ENCODE measurements at places on chromosomes 3 and 15.
A peak's percentile ranks its signal among the peaks of the same experiment; 100 is the strongest.

GRCh38 chr3:63869940-63870614 lies 6.4 kb downstream of the ATXN7 start:
- peak; percentile 20 for DNase-seq

DNA sequence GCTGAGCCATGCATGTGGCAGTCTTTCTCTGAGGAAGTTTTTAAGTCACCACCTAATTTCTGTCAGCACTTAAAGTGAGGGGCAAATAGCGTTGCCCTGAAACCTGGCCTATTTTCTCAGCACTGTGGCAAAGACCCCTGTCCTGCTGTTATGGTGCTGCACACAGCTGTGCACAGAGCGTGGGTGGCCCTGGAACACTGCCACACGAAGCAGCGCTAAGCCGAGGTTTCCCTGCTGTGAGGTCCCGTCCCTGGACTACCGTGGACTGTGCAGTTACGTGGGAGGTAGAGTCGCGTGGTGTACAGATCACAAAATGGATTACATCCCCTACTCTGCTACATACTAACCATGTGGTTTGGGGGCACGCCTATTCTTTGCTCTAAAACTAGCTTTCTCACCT lies 101.6 kb upstream of the NR2E3 start:
- no peak for DNase-seq

- peak; percentile 57 for DNase-seq
These were observed 27.0 kb upstream of the MUC4 start for GRCh38 chr3:195838714-195839113.

DNA sequence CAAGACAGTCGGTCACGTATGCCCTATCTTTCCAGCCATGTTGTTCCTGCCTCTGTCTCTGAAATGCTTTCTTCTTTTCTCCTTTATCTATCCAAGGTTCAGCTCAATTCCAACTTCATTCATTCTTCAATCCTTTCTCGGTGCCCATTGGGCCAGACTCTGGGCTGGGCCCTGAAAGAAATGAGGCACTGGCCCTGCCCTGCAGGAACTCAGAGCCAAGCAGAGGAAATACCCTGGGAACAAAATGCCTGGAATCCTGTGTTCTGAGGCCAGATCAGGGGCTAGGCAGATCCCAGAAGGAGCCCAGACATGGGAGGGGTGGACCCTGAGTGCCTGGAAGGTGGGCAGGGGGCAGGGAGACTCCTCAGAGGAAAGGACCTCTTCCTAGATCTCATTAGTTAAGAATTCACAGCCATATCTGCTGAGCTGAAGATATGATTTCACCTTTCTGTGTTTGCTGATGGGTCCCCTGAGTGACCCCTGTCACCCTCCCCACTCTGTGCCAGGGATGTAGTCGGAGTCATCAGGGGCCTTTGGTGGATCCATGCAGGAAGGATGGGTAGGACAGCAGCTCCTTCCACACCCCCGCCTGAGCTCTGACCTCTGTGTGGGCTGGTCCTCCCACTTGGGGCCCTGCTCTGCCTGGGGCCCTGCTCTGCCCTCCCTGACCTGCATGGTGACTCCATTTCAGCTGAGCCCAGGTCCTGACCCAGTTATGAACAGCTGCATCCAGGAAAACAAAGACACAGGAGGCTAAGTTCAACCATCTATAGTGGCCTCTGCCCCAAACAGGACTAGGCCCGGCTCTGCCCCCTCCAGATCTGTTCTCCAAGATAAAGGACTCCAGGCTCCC lies 5.3 kb upstream of the DAPK2 start:
- no peak for DNase-seq

DNA sequence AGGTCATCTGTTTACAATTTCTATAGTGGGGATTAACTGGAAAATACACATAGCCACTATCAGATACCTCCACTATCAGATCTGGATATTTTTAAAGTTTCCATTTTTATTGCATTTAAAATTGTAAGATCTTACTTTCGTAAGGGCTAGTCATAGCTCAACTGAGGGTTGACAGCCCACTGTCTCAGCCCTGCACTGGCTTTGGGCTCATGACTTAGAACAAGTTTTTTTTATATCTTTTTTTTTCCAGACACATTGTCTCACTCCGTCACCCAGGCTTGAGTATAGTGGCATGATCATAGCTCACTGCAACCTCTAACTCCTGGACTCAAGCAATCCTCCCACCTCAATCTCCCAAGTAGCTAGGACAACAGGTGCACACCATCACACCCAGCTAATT lies 48.8 kb upstream of the DNAJC13 start:
- DNase-seq = no peak

DNA sequence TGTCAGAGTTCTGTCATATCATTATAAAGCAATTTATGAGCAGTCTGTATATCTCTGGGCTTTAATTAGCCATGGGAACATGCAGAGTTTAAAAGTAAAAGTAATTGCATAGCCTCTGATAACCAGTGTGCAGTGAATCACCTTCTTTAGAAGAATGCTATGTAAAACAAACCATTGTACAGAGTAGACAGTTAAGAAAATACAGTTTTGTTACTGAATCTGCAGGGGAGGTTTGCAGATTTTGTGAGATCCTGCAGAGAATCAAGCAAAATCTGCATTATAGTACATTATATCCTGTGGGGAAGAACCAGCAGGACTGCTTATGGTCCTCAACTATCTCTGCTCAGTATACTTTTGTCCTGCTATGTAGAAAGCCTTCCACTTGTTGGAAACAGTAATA lies 396.2 kb upstream of the NAALADL2 start:
- DNase-seq = peak; percentile 62

DNA sequence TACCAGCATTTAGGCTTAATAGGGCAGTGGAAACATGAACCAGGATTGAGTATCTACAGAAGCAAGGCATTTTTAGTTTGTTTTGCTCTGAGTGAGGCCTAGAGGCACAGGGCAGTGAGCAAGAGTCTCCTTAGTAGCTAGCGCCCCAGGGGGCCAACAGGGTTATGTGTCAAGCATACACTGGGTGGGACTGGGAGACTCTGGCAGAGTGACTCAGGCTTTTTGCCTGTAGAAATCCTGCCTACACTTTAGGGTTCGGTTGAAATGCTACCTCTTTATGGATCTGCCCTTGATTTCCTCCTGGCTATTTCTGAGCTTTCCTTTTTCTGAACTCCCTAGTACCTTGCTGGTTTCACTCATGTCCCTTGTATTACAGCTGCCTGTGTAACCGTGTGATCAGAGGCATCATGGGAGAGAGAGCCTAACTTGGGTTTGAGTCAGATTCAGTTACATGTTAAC lies 72.2 kb downstream of the TOP2B start:
- DNase-seq = peak; percentile 71

DNA sequence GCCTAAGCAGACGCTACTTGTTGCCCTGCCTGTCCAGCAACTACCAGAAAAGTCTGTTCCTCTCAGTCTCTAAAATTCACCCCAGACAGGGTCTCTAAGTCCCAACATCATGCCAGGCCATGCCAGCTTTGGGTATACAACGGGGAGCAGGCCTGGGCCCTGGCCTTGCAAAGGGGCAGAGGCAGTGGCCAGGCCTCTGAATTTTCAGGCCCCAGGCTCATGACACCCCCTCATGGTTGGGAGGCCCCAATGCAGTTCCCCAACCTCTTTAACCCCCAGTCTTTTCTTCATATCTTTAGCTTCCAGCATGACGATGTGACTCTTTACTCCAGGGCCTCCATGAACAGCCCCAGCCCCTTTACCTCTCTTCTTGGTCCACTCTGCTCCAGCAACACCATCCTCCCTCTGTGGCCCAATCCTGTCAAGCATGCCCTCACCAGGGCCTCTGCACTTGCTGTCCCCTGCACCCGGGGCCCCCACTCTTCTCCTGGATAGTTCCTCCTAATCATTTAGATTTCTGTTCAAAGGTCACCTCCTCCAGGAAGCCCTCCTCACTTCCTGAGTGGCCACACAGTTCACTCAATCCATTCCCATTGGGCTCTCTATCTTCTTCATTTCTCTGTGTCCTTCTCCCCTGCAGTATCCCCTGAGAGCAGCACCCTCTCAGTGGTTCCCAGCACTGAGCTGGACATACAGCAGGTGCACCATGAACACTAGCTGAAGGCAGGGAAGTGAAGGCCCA lies 4.8 kb downstream of the IQSEC1 start:
- DNase-seq = no peak

DNA sequence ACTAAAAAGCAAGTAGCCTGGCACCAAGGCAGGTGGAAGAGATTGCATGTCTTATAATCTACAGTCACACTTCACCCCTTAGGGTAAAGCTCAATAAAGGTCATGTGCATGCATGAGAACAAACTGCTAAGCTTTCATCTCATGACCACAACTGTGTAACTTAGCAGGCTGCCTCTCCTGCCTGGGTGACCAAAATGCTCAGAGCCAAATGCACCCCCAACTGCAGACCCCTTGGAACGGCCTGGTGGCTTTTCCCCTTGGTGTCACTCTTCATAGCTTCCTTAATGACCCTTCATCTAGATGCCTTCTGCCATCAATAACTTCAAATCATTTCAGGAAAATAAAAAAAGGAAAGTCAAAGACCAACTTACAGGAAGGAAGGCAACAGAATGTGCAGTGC lies 88.1 kb downstream of the ADAMTS17 start:
- no peak for DNase-seq

DNA sequence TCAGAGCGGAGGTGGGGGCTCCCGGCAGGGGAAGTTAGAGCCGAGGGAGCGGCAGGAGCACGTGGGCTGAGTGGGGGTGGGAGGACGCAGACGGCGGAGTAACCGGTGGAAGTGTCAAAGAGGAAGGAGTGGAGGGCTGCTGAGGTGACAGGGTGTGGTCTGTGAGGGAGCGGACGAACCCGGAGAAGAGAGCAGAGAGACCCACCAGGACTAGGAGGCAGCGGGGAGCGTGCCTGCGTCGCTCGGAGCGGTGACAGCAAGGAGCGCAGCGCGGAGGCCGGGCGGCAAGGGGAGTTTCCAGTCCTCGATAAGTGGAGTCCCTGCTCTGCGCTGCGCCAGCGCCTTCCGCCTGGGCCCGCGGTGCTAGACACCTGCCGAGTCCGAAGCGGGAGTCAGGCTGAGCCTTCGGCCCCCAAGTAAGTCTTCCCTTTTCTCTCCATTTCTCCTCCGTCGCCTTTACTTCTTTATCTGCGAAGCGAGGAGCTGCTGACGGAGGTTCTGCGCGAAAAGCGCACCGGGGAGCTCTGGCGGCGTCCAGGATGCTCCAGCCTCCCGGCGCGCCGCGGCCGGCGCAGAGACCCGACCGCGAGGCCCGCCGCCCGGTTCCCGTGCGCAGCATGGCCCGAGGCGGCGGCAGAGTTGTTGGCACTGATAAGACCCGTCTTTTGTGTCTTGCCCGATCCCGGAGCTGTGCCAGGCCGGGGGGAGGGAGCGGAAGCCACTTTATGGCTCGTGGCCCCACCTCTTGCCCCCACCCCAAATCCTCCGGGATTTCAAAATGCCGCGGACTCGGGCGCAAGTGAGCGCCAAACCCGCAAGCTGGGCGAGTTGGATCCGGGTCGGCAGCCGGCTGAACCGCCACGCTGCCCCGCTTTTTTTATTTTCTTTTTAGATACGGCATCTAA lies 533.0 kb upstream of the SEMA6D start:
- peak; percentile 96 for DNase-seq

DNA sequence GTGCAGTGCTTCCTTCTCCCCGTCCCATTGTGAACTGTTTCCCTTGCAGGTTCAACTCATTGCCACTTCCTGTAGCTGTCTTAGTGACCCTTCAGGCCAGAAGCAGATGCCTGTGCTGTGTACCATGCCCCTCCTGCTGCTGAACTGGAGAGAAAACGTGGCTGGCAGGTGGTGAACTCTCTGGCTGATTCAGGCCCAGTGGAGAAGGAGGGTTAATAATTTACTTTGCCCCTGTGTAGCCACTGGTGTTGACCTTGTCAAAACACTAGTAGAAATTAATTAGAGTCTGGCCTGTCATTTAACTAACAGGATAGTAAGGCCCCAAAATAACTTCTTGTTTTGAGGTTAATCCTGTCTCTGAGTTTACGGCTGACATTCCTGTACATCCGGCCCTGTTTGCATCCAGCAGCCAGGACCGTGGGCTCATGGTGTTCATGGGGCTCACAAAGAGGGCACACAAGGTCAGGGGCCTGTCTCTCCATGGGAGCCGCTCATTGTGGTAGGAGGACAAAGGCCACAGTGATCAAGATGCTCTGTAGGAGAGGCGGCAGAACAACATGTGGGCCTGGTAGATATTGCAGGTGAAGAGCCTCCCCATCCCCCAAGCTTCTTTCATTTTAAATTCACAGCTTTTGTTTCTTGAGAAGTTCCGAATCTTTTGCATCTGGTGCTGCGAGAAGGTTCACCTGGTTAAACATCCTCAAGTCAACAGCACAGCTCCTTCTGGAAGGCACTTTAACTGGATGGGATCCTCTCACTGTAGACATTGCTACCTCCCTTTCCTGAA lies 101.6 kb downstream of the CGNL1 start:
- no peak for DNase-seq

GRCh38 chr15:44193651-44194322 lies 1.3 kb downstream of the FRMD5 start:
- DNase-seq = peak; percentile 89

- no peak for DNase-seq
These were observed 1000.9 kb downstream of the AGBL1 start for GRCh38 chr15:87080547-87080946.

- no peak for DNase-seq
These were observed 19.5 kb downstream of the ARHGEF3 start for GRCh38 chr3:56782215-56782614.

DNA sequence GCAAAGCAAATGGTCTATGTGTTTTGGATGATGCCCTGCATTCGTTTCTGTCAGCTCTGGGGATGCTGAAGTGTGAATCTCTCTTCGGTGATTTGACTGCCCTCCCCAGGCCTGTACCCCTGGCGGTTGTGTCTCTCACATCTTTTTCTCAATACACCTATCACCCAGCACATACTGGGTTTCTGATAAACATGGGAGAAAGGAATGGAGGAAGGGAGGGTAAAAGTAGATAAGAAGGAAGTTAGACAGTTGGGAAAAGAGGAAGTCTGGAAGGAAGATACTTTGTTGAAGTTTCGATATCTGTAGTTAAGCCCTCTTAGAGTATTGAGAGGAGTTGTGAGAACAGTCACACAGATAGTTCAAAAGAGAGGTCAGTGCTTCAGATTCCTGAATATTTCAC lies 35.8 kb upstream of the LRTM1 start:
- DNase-seq = no peak

DNA sequence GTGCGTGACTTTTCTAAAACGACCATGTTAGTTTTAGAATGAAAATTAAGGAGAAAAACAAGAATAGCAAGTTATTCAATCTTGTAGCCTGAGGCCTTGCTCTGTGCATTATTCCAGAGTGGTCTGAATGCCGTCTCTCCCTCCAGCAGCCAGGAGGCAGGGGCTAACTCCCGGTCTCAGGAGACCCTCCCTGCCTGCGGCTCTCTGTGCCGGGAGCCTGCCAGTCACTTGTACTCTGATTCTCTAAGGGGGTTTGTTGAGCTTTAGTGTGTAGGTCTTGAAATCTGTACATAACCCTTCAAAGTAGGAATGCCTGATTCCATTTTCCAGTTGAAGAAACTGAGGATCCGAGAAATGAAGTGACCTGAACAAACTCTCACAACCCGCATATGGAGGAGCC lies 97.3 kb downstream of the ARNT2 start:
- DNase-seq = no peak

GRCh38 chr3:124800511-124801258 lies 70.4 kb downstream of the UMPS start:
- DNase-seq = peak; percentile 87

All from NCI-H69 (cell line).